Erythroblast (primary cell): ENCODE measurements at places on chromosomes 3 and 15.

DNA sequence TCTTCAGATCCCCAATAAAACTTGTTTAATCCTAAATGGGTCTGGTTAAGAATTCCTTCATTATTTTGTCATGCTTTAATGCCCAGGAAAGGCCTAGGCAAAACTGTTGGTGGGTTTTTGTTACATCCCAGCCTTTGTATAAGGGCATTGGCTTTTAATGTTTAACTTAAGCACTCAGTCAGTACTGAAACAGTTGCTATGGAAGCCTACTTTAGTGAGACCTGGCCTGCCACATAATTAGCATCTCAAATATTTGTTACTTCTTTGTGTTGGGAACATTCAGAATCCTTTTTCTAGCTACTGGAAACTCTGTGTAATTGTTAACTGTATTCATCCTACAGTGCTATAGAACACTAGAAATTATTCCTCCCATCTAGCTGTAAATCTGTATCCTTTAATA, 369.6 kb upstream of the ATP10A start:
- DNase-seq, result no peak

GRCh38 chr3:123258811-123259420, 57.2 kb downstream of the SEC22A start:
- DNase-seq, result peak; percentile 60

GRCh38 chr3:172367205-172368105, 80.8 kb downstream of the GHSR start:
- no peak for DNase-seq

DNA sequence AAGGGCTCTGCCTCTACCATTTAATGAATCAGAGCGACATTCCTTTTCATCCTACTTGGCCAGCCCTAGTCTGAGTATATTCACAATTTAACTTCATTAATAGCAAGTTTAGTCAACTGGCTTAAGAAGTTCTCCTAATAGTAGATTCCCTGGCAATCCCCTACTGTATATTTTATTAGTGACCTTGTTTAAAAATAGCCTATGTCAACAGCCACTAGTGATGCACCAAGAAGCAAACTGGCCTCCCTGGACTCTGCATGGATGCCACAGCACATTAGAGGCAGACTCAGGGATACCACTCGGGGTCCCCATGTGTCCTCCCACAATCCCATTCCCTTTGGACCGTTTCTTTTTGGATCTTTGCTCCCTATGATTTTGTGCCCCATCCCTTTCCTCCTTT, 83.6 kb downstream of the THSD4 start:
- DNase-seq, result no peak

GRCh38 chr15:29805043-29805707, 17.1 kb downstream of the TJP1 start:
- DNase-seq, result no peak

GRCh38 chr3:167882057-167882667, 146.6 kb downstream of the SERPINI1 start:
- peak; percentile 68 for DNase-seq

- DNase-seq, result peak; percentile 53
Observed at GRCh38 chr3:5185093-5185673, 2.3 kb upstream of the EDEM1 start.

DNA sequence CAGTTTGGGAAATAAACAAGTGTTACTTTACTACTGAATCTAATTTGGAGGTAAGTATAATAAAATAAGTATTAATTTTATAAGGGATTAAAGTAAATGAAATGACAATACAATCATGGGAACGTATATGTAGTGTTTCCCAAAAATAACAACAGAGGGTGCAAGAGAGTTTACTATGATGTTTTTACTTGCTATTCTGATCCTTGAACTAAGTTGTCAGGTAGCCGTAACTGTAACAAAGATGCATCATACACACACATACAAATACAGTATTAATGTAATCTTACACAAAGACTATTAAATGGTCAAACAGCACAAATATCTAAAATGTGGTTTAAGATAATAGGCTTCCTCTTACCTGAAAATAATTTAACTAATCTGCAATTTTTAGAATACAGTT, 311.4 kb downstream of the TBC1D5 start:
- peak; percentile 66 for DNase-seq

GRCh38 chr15:74653426-74654102, 37.9 kb downstream of the CLK3 start:
- peak; percentile 40 for DNase-seq

GRCh38 chr3:51539291-51539941, 897 bp downstream of the RAD54L2 start:
- peak; percentile 77 for DNase-seq

DNA sequence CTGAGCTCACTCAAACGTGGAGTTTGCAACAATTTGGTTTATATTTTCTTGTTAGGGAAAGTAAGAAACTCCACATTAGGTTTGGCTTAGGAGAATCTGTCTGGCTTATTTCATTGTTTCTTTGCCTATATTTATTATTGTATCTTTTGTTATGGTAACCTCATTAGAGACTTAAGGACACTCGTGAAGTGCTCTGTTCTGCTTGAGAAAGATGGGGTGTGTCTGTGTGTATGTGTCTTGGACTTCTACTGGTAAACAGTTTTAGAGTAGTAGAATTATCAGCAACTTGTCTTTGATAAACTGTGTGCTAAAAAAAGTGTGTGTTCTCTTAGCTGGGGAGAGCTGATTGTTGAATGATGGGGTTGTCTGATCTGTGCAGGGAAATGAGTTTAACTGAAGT, 306.5 kb downstream of the RBMS3 start:
- DNase-seq, result no peak

- peak; percentile 51 for DNase-seq
Observed at GRCh38 chr15:48360841-48361240, 29.6 kb downstream of the DUT start.

- DNase-seq, result peak; percentile 23
Observed at GRCh38 chr15:74657846-74658245, 38.0 kb downstream of the EDC3 start.

- DNase-seq, result peak; percentile 73
Observed at GRCh38 chr3:23808525-23808924, 2.8 kb downstream of the UBE2E1 start.
